Upper lobe of left lung (tissue), 6 donors: ENCODE measurements at places on chromosomes 4 and X. TPM values are rescaled to one million over a fixed set of nuclear protein-coding genes. Genes with fewer than 3 reads are reported as not detected.
A peak's percentile ranks its signal among the peaks of the same experiment; 100 is the strongest.

GRCh38 chrX:122422547-122422946 lies 761.5 kb upstream of the GRIA3 start:
- no peak overlapping the region for H3K27ac ChIP-seq
- no peaks in the 10 kb centered on the region for H3K27me3 ChIP-seq
- H3K4me3 ChIP-seq: no peak overlapping the region
- H3K36me3 ChIP-seq: no peaks in the 10 kb centered on the region

GRCh38 chr4:141977433-141977832 lies 341.1 kb downstream of the IL15 start:
- no peaks in the 10 kb centered on the region for H3K4me1 ChIP-seq
- no peak for DNase-seq
- no peaks in the 10 kb centered on the region for H3K36me3 ChIP-seq
- H3K27ac ChIP-seq: no peak overlapping the region
- H3K4me3 ChIP-seq: no peak overlapping the region

- DNase-seq: no peak
- no peak overlapping the region for H3K27ac ChIP-seq
- no peaks in the 10 kb centered on the region for H3K4me1 ChIP-seq
- H3K4me3 ChIP-seq: no peak overlapping the region
- no peaks in the 10 kb centered on the region for H3K36me3 ChIP-seq
- H3K27me3 ChIP-seq: no peaks in the 10 kb centered on the region
Measured at GRCh38 chr4:19266566-19266965, 985.1 kb upstream of the SLIT2 start.

DNA sequence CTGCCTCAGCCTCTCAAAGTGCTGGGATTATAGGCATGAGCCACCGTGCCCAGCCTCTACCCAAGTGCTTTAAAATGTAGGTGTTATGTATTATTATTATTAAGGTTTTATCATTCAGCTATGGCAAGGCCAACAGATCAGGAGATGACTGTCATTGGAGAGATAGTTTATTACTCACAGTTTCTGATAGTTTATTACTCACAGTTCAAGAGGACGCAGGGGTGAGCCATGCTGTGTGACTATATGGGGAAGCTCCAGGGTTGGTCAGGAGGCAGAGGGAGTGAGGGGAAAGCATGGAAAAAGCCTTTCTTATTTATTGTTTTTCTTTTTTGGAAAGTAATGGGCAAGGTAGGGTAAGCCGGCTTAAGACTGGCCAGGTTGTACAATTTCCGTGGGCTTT lies 25.4 kb upstream of the ARSD start:
- no peak for DNase-seq
- H3K27ac ChIP-seq: no peak overlapping the region
- H3K27me3 ChIP-seq: no peaks in the 10 kb centered on the region
- no peaks in the 10 kb centered on the region for H3K36me3 ChIP-seq
- no peak overlapping the region for H3K4me3 ChIP-seq

GRCh38 chr4:149684516-149684915 lies 131.1 kb downstream of the IQCM start:
- no peaks in the 10 kb centered on the region for H3K4me1 ChIP-seq
- no peaks in the 10 kb centered on the region for H3K36me3 ChIP-seq
- DNase-seq: no peak
- H3K27me3 ChIP-seq: no peaks in the 10 kb centered on the region

- no peak overlapping the region for H3K27ac ChIP-seq
- no peaks in the 10 kb centered on the region for H3K27me3 ChIP-seq
- H3K4me1 ChIP-seq: peaks cover 20% of the 10 kb centered on the region
- H3K36me3 ChIP-seq: no peaks in the 10 kb centered on the region
Measured at GRCh38 chr4:156968479-156968984, 3.1 kb downstream of the PDGFC start.

DNA sequence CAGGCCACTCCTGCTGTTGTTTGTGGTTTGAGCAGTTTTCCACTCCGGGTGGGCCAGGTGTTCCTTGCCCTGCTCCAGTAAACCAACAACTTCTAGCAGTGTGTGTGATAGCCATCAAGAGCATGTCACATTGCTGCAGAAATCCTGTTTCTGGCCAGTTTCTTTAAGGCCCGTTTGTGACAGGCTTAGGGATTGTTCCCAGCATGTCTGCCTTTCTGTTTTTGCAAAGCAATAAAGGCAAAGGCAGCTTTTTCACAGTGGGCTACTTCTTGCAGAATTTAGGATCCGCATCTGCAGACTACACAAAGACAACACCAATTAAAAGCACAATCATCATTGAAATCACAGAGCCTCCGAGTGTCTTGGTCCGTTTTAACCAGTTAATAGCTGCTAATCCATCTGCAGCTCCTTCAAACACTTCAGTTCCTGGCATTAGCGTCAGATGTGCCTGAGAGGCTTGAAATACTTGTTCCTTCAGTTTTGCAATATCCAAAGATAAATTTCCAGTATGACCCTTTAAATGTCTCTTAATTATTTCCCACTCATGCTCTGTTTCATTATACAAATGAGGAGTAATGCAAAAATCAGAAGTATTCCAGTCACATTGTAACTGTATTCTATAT lies 65.1 kb downstream of the ADAM29 start:
- no peaks in the 10 kb centered on the region for H3K27me3 ChIP-seq
- H3K27ac ChIP-seq: peak overlapping the region; percentile 48
- H3K4me1 ChIP-seq: no peaks in the 10 kb centered on the region

DNA sequence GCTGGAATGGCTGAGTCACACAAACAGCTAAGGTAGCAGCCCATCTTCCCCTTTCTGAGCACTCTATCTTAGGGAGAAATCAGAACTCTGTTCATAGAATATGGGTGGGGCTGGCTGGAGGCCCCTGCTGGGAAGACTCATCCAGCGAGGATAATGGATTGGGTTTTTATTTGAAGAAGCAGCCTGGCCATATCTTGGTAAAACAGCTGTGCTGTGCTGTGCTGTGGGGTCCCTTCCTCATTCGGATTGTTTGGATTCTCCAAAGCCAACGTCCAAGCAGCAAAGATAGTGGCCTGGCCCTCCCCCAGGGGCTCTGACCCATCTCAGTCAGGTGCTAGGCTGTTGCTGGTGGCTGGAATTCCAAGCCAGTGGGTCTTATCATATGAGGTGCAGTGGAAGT lies 63.8 kb downstream of the ZNF718 start:
- H3K36me3 ChIP-seq: no peaks in the 10 kb centered on the region
- no peaks in the 10 kb centered on the region for H3K4me1 ChIP-seq
- H3K4me3 ChIP-seq: no peak overlapping the region
- no peaks in the 10 kb centered on the region for H3K27me3 ChIP-seq
- no peak for DNase-seq

GRCh38 chr4:85448906-85449890 lies 25.8 kb upstream of the ARHGAP24 start:
- no peak overlapping the region for H3K4me3 ChIP-seq
- DNase-seq: no peak
- H3K36me3 ChIP-seq: no peaks in the 10 kb centered on the region
- peaks cover 3% of the 10 kb centered on the region for H3K4me1 ChIP-seq
- H3K27ac ChIP-seq: no peak overlapping the region

- H3K4me3 ChIP-seq: no peak overlapping the region
- no peaks in the 10 kb centered on the region for H3K27me3 ChIP-seq
- no peaks in the 10 kb centered on the region for H3K4me1 ChIP-seq
- no peak for DNase-seq
- no peak overlapping the region for H3K27ac ChIP-seq
Measured at GRCh38 chr4:78324625-78325024, 226.9 kb upstream of the ANXA3 start.

DNA sequence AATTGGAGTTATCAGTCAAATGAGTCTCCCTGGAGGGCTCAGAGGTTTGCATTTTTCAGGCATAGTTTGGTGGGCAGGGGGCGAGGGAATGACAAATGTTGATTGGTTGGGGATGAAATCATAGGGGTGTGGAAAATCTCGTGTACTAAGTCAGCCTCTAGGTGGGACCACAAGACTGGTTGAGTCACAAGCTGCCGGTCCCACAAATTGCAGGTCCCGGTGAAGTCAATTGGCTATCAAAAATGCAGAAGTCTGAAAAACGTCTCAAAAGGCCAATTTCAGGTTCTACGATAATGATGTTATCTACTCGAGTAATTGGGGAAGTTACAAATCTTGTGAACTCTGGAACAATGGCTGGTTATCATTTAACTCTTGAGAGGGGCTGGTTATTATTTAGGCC lies 98.8 kb upstream of the DHX15 start:
- no peaks in the 10 kb centered on the region for H3K4me1 ChIP-seq
- no peak overlapping the region for H3K4me3 ChIP-seq
- DNase-seq: no peak
- H3K27ac ChIP-seq: no peak overlapping the region
- no peaks in the 10 kb centered on the region for H3K27me3 ChIP-seq

- H3K36me3 ChIP-seq: no peaks in the 10 kb centered on the region
- H3K4me1 ChIP-seq: peaks cover 9% of the 10 kb centered on the region
- peak overlapping the region; percentile 70 for H3K4me3 ChIP-seq
- H3K27me3 ChIP-seq: no peaks in the 10 kb centered on the region
- no peak for DNase-seq
Measured at GRCh38 chr4:107719207-107719921, 670 bp downstream of the PAPSS1 start.

DNA sequence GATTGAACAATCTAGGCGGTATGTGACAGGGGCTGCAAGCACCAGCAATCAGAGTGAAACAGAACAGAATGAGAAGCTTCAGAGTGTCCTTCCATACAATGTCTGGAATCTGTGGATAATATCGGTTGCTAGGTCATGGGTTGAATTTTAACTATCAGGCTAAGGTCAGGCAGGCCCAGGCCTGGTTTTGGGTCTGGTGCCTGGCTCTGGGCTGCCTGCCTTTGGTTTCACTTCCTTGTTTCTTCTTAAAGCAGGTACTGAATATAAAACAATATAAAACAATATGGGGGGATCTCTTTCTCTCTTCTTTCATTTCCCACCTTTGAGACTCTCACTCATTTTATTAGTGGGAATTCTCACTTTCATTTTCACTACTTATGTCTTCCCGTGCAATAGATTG lies 962.0 kb downstream of the CCSER1 start:
- no peaks in the 10 kb centered on the region for H3K36me3 ChIP-seq
- H3K27ac ChIP-seq: no peak overlapping the region
- H3K4me1 ChIP-seq: no peaks in the 10 kb centered on the region
- no peaks in the 10 kb centered on the region for H3K27me3 ChIP-seq
- no peak overlapping the region for H3K4me3 ChIP-seq
- no peak for DNase-seq

DNA sequence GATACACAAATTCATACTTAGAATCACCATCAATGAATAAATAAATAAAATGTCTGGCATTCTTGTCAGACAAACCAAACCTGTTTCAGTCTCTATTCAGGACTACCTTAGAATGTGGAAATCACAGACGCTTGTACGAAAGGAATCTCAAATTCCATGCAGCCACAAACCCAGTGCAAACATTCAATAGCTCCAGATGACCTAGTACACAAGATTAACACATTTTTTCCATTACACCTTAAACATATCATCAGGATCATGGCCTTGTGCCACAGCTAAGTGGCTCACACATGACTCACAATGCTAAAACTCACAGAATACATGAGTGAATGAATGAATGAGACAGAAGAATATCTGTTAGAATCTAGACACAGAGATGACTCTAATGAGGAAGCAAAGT lies 134.2 kb downstream of the PWWP3B start:
- H3K36me3 ChIP-seq: no peaks in the 10 kb centered on the region
- H3K27me3 ChIP-seq: no peaks in the 10 kb centered on the region
- H3K27ac ChIP-seq: no peak overlapping the region
- no peak overlapping the region for H3K4me3 ChIP-seq
- H3K4me1 ChIP-seq: no peaks in the 10 kb centered on the region
- DNase-seq: no peak

- H3K27me3 ChIP-seq: no peaks in the 10 kb centered on the region
- H3K4me1 ChIP-seq: no peaks in the 10 kb centered on the region
- no peaks in the 10 kb centered on the region for H3K36me3 ChIP-seq
- H3K27ac ChIP-seq: no peak overlapping the region
- no peak for DNase-seq
Measured at GRCh38 chr4:42683393-42683792, 26.5 kb upstream of the ATP8A1 start.

- H3K4me3 ChIP-seq: no peak overlapping the region
- no peaks in the 10 kb centered on the region for H3K4me1 ChIP-seq
- H3K36me3 ChIP-seq: no peaks in the 10 kb centered on the region
- no peak for DNase-seq
- H3K27ac ChIP-seq: no peak overlapping the region
Measured at GRCh38 chr4:125710766-125711165, 396.0 kb downstream of the FAT4 start.

DNA sequence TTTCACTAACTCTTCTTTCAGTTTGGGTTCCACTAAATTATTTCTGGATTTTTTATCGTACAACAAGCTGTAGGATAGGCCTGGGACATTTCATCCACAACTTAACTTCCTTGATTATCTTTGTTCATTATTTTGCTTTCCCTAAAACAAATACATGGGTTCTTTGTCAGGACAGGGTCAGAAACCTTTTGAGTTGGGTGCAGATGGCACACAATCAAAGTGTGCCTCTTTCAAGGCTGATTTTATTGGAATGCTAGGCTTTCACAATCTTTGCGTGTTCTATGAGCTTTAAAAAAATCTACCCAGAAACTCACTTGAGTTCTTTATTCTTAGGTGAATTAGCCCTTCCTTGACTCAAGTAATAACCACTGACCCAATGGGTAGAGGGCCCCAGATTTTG lies 348.4 kb downstream of the FAM47B start:
- no peak overlapping the region for H3K27ac ChIP-seq
- H3K36me3 ChIP-seq: no peaks in the 10 kb centered on the region
- no peak for DNase-seq
- H3K27me3 ChIP-seq: no peaks in the 10 kb centered on the region
- H3K4me1 ChIP-seq: no peaks in the 10 kb centered on the region

DNA sequence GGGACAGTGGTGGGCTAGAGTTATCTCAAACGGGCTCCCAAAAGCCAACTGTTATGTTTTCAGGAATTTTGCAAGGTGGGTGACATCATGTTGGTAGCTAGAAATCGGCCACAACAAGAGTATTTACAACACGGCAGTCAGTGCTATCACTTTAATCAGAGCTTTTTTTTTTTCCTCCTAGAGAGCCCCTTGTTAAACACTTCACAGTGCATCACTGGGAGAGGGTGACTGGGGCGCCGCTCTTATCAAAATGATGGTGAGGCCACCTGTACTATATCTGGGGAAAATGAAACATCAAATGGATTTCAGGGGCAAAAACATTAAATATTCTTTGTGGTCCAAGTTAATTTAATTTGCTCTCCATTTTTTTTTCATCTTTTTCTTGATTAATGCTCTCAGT lies 44.9 kb downstream of the MAMLD1 start:
- H3K4me1 ChIP-seq: no peaks in the 10 kb centered on the region
- H3K36me3 ChIP-seq: no peaks in the 10 kb centered on the region
- no peak overlapping the region for H3K27ac ChIP-seq

The FAM241A gene
- total RNA-seq: 3.6 TPM

The VSIG1 gene
- 0.61 TPM for total RNA-seq

The TMLHE gene
- 9.9 TPM for total RNA-seq

The TEX13C gene
- total RNA-seq: not detected

The PLCXD1 gene
- 19.2 TPM for total RNA-seq

The FGFBP1 gene
- 3.4 TPM for total RNA-seq
